ENCODE measurements at places on chromosomes 2 and 18.

GRCh38 chr18:25876330-25876948 is 214.0 kb downstream of the SS18 start:
- DNase-seq, result no peak

DNA sequence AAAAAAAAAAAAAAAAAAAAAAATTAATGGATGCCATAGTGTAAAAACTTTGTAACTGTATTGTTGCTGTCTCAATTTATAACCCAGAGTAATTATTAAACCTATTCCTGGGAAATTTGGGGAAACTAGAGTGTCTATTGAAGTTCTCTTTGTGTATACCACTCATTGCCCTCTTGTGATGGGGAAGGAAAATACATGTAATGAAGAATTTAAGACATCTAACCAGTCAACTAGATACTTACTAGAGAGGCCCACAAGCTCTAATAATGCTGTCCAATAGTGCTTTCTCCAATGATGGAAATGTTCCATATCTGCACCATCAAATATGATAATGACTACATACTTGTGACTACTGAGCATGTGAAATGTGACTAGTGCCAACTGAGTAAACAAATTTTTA is 168.5 kb upstream of the SLC39A10 start:
- DNase-seq, result no peak

DNA sequence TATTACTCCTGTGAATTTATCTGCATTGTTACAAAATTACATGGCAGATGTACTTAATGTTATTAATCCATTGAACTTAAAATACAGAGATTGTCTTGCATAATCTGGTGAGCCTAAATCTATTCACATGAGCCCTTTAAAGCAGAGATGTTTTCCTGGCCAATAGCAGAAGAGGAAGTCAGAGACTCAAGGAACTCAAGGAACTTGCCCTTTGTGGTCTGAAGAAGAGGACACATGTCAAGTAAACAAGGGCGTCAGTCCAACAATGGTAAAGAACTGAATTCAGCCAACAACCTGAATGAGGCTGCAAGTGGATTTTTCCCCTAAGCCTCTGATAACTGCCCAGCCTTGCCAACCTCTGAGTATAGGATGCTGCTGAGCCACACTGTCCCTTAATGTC is 356.3 kb upstream of the PKDCC start:
- DNase-seq, result no peak

DNA sequence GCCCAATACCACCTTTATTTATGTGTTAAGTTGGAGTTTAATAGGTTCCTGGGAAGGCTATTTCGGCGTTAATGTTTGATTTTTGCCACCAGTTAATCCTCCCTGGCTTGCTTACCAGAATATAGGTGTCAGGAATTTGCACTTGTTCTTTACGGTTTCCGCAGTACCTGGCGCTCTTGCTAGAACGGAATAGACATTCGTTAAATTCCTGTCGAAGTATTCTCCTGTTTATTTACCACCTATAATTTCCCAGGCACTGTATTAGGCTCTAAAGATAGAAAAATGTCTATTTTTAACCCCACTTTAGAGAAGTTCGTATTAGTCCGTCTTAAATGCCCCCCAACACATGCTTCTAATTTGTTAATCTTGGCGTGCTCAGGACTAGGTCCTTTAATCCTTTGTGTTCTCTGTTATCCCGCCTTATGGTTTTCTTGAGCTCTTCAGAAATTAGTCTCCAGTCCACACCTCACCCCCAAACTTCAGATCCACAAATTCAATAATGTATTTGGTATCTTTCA is 575 bp downstream of the CCDC150 start:
- no peak for DNase-seq

GRCh38 chr2:3617198-3617890 is 22.4 kb downstream of the COLEC11 start:
- no peak for DNase-seq

DNA sequence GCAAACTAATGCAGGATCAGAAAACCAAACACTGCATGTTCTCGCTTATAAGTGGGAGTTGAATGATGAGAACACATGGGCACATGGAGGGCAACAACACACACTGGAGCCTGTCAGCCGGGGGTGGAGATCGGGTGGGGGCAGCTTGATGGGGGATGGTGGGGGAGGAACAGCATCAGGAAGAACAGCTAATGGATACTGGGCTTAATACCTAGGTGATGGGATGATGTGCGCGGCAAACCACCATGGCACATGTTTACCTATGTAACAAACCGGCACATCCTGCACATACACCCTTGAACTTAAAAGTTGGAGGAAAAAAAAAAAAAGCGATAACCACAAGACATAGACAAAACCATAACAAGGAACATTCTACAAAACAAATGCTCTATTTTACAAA is 10.4 kb downstream of the CHMP3 start:
- DNase-seq, result no peak

GRCh38 chr2:237156857-237157779 is 71.4 kb downstream of the COPS8 start:
- DNase-seq, result no peak

DNA sequence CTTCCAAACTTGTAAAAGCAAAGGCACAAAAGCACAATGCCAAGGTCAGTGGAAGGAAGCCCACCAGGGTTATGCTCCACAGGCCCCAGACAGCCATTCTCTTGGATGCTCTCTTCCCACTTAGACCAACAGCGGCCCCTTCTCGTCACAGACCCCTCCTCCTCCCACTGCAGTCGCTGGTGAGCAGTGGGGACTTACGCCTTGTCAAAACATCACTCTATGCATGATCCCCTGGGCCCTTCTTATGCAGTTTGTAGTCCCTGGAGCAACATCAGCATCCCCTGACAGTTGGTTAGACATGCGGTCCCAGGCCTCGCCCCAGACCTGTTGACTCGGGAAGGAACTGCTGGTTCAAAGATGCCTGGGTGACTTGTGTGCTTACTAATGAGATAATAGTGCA is 376.0 kb upstream of the KLHL29 start:
- DNase-seq, result no peak

- no peak for DNase-seq
These were observed 4.2 kb upstream of the ITGA6 start for GRCh38 chr2:172423160-172423559.

GRCh38 chr2:45585267-45585861 is 25.7 kb downstream of the SRBD1 start:
- DNase-seq, result peak; percentile 67

GRCh38 chr18:65968239-65969004 is 217.6 kb downstream of the CDH7 start:
- DNase-seq, result no peak

GRCh38 chr18:58241026-58241679 is 197.1 kb downstream of the NEDD4L start:
- no peak for DNase-seq

GRCh38 chr2:183035954-183036669 is 2.1 kb downstream of the NCKAP1 start:
- no peak for DNase-seq

- peak; percentile 71 for DNase-seq
These were observed 21.6 kb downstream of the GPD2 start for GRCh38 chr2:156457523-156458517.

DNA sequence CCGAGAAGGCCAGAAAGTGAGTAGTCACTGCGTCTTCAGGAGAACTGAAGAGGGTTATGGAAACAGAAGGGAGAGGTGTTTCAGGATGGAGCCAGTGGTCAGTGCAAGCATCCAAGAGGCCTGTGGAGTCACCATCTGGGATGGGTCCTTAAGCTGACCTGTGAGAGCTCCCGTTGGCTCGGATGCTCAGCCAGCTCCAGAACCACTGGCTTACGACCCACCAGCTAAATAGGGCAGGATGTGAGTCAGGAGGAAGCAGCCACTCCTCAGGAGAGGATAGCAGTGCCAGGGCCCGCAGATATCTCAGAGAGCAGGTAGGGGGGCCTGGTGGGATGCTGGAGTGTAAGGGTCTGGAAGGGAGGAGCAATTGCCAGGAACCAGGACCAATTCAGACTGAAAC is 63.1 kb upstream of the B3GNT7 start:
- no peak for DNase-seq

- DNase-seq, result no peak
These were observed 99.4 kb upstream of the RASGRP3 start for GRCh38 chr2:33377048-33377447.

DNA sequence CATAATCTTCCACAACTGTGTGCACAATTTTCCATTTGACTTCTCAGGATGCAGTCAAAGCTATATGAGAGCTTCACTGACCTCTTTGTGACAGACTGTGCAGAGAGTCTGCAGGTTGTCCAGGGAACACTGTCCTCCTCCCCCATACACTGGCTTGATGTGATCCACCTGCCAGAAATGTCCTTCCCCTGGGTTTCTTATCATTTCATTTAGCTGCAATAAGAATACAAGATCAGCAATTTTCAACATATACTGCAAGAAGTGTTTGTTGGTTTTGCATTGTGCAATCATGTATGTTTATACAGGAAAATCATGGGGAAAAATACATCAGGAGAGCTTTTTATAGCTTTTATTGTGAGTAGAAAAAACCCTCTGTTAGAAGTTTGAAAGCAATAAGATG is 150.7 kb downstream of the RAB3GAP1 start:
- DNase-seq, result no peak

DNA sequence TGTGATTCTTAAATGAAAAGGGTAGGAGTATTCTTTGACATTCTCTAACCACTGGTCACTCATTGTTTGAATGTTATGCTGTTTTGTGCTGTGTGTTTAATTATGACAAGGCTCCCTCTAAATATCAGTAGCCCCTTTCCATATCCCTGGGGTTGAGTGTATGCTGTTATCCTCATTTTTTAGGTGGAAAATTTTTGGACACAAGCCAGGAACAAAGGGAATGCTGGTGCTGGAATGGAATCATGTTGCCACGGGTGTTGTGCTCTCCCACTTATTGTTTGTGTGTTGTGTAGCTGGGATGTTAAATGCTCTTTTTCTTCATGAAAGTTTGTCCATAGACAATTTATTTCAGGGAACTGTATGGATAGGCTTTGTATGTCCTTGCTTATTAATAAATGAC is 43.3 kb downstream of the ZNF532 start:
- no peak for DNase-seq

DNA sequence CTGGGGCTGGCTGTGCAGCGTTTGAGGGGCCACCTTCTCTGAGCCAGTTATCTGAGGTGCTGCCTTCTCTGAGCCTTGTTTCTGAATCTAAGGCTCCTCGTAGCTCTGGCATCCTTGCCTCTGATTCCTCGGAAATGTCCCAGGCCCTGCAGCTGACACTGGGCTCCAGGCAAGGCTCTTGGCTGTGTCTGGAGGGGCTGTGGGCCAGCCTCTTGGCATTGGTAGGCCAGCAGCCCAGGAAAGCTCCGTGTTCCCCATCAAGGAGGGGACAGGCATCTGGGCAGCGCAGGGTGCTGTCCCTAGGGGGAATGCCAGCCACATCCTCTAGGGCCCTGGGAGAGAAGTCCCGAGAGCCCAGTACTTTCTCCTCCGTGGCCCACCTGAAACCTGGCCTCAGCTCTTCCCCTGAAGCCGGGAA is 40.7 kb upstream of the TAF1B start:
- DNase-seq, result no peak

DNA sequence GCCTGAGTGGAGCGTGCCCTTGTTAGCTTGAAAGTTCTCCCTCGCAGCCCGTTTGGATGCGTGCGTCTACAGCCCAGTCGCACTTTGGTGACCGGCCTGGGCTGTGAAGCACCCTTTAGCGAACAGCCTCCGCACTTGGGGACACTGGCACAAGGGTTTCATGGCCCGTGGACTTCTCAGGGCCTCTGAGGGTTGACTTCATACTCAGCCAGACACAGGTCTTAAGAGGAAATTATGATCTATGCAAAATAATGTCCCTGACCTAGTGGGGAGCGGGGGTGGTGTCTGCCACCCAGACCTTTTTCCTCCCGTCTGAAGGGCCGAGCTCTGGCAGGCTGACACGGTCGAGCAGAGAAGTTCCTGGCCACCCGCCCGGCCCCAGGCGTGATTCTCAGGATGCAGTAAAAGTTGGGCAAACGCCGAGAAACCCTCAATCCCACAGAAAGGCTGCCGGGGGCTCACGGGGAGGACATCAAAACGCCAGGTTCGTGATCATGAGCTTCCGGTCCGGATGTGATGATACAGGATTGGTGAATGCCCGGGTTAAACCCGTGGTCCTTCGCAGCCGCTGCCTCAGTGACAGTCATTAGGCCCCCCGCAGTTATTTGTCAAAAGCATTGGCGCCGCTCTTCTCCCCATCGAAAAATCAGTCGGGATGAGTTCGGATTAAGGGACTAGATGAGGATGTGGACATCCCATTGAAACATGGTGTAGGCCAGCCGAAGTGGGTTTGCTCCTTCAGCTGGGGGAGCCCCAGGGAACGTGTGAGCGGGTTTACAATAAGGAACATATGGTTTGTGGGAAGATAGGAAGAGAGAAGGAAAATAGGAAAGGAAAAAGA is 3.6 kb upstream of the PAX3 start:
- DNase-seq, result no peak

GRCh38 chr2:197673606-197674005 is 1.8 kb downstream of the RFTN2 start:
- DNase-seq, result no peak

DNA sequence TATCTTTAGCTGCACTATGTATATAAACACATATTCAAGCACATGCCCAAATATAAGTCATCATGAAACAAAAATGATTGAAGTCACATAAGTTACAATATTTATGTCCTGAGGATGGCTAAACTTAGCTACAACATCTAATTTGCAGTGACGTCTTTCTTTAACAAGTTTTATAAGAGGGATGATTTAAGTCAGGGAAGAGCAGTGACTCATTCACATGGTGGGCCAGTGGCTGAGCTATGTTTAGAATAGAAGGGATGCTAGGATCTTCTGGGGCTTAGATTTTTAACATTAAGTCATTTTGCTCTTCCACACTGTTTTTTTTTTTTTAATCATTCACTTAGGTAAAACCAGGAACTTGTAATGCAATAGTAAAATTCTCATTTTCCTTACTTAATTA is 22.3 kb downstream of the ADCYAP1 start:
- DNase-seq, result no peak

DNA sequence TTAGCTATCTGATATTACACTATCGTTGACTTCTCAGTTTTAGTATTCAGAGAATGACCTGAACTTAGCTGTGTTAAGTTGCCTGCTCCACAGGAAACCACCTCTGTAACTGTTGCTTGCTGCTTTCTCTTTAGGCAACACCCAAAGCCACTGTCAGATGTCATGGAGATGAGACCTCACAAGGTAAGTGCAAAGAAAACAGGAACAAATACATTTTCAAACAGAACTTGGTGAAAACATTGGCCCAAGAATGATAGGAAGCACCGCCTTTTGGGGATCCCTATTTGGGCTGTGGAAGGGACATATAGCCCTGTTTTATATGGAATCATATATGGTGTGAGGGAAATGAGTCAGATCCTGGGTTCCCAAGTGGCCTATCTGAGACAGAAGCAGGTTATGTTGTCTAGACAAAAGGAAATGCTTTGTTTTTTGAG is 143.4 kb downstream of the UBE2E3 start:
- peak; percentile 22 for DNase-seq

GRCh38 chr2:192029089-192029488 is 165.6 kb downstream of the TMEFF2 start:
- DNase-seq, result peak; percentile 69

Data from epithelial cell of esophagus (primary cell).